ENCODE measurements at places on chromosomes 1 and 21.

- DNase-seq, result no peak
These were observed 211.5 kb upstream of the USP24 start for GRCh38 chr1:55426619-55427018.

DNA sequence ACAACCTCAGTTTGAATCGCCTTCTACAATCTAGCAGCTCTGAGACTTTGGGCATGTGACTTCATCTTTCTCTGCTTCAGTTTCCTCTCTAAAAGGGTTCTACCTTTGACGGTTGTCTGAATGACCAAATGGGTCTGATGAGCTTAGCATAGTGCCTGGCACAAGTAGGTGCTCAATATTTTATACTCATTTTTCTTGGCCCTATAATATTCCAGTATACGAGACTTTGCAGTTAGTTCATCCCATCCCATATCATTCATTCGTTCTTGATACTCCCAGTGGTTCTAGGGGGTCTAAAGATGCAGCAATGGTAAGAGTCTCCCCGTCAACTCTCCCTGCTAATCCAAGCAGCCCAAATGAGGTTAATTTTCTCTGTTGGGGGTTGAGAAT, 67.6 kb downstream of the ALPL start:
- no peak for DNase-seq

DNA sequence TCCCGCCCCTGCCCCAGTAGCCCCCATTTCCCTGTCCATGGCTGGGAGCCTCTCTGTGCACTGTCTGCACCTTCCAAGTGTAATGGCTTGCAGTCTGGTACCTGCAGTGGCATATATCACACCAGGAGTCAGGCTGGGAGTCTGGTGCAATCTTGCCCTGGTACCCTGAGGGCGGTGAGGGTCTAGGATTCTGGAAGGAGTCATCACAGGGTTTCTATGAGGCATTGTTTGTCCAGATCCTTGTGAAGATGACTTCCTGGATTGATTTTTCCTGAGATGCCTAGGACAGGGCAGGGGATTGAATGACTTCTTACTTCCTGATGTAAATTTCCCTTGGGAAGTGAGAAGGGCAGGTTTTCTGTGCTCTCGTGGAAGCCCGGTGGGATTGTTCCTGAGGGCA, 5.9 kb upstream of the PKP1 start:
- DNase-seq, result no peak

GRCh38 chr1:8747879-8748825, 69.3 kb downstream of the RERE start:
- DNase-seq, result no peak

DNA sequence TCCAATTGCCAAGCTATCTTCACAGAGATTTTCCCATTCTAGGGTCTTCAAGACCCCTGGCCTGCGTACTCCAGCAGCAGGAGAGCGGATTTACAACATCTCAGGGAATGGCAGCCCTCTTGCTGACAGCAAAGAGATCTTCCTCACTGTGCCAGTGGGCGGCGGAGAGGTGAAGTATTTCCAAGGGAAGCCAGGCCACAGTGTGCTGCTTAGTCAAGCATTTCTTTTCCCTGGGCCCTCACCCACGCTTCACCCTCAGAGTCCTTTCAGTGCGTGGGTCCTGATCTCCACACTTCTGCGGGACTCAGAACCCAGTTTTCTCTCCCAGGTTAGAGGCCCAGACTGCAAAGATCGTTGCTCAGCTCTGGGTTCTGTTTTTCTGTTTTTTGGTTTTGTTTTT, 13.1 kb downstream of the CDCA8 start:
- DNase-seq, result no peak

- no peak for DNase-seq
These were observed 213.0 kb downstream of the BRINP2 start for GRCh38 chr1:177383715-177384114.

- no peak for DNase-seq
These were observed 52.3 kb upstream of the DUSP10 start for GRCh38 chr1:221794079-221794670.

DNA sequence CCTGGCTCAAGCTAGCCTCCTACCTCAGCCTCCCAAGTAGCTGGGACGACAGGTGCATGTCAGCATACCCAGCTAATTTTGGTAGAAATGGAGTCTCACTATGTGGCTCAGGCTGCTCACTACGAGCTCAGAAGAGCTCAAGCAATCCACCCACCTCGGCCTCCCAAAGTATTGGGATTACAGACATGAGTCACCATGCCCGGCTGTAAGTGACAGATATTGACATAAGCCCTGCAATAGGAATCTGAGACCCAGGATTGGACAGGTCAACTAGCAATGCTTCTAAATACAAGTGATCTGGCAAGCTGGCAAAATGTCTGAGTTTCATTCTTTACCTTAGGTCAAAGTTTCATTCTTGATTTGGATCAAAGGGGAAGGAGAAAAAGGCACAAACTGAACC, 40.5 kb upstream of the H6PD start:
- no peak for DNase-seq

- DNase-seq, result no peak
These were observed 191.3 kb downstream of the BACH1 start for GRCh38 chr21:29490016-29490415.

- no peak for DNase-seq
These were observed 70.2 kb downstream of the TRIM11 start for GRCh38 chr1:228336308-228337030.

GRCh38 chr1:234884701-234885100, 243.9 kb downstream of the TOMM20 start:
- DNase-seq, result no peak

- no peak for DNase-seq
These were observed 28.4 kb upstream of the NFIA start for GRCh38 chr1:61053712-61054600.

DNA sequence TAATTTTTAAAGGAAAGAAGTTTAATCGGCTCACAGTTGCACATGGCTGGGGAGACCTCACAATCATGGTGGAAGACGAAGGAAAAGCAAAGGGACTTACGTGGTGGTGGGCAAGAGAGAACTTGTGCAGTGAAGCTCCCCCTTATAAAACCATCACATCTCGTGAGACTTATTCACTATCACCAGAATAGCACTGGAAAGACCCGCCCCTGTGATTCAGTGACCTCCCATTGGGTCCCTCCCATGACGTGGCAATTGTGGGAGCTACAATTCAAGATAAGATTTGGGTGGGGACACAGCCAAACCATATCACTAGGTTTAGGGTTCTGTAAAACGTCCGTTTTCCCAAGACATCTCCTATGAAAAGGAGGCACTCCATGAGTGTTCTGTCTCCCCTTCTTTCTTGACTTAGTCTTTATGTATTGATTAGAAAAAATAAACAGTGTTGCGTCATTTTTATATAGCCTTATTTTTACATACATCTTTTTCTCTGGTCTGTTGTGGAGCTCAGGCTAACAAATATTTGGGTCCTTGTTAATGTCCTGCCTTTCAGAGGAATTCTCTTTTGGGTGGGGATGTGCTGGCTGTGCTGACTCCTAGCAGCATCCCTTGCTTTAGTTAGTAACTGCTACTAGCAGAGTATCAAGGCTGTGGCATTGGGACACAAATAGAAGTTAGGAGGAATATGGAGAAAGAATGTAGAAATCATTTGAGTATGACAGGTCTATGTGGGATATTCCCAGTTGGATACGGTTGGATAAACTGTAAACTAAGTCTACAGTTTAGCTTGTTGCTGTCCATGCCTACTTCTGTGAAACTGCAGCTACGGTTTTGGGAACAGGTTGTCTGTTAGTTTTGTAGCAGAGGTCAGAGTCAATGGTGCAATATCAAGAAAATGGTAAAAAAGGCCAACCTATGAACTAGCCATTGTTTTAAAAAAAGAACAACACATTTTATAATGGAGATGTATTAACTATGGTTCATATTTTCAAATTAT, 23.5 kb downstream of the BACH1 start:
- no peak for DNase-seq

- DNase-seq, result no peak
These were observed 50.0 kb upstream of the WNT2B start for GRCh38 chr1:112458756-112459155.

DNA sequence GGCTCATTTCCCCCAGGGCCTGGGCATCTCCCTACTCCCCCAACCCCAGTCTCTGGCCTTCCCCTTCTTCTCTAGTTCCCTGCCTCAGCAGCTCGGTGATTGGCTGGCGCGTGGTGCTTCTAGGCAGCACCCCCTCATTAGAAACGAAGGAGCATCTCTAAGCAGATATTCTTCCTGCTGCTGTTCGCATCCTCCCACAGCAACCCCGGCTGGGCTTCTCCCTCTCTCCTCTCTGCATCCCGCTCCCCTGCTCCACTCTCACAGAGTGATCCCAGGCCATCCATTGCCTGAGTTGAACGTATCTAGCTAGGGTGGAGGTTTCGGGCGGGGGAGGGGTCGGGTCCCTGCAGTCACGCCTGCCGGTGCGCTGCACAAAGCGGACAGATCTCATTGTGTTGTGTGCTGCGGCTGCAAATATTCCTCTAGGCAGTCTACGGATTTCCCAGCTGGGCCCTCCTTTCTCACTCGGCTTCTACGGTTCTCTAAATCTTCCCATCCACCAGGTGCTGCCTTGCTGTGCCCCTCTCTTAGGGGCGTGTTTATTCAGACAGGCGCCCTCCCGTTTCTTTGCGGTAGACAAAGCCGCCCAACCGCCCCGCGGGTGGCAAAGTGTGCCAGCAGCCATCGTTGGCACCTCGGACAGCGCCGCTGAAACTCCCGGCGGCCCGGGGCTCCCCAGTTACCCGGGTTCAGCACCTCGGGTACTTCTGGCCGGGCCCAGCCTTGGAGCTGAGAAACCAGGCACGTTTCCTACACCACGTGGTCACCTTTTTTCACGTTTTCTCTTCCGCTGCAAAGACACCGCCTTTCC, 2.2 kb downstream of the CACNA1E start:
- peak; percentile 59 for DNase-seq

DNA sequence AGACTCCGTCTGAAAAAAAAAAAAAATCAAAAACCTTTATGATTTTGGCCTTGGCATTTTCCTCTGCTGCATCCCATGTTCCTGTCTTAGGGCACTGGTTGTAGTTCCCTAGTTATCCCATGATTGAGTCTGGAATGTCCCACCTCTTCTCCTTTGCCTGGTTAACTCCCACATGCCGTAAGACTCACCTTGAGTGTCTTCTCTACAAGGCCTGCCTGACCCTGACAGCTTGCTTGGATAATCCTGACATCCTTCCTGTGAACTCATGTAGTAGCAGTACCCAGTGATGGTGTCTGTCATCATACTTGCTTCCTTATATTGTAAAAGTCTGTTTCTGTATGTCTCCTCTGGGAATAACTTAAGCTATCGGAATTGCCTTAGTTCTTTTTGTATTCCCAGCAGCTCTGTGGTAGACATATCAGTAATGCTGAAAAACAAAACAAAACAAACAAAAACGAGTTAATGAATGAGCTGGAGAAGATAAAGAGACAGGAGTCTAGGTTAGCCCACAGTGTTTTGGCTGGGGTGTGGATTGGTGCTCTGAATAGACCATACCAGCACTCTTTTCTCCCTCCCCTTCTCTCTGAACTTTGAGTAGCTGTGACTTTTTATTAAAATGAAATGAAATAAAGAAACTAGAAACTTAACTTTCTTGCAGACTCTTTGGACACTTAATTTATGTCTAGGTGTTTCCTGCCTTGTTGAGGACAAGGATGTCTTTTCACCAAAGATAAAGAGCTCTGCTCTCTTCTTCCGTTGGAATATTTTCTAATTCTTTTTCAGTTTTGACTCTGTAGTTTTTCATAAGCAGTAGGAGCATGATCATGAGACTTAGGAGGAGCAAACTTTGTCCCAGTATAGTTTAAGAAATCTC, 15.1 kb downstream of the NEK7 start:
- DNase-seq, result no peak

DNA sequence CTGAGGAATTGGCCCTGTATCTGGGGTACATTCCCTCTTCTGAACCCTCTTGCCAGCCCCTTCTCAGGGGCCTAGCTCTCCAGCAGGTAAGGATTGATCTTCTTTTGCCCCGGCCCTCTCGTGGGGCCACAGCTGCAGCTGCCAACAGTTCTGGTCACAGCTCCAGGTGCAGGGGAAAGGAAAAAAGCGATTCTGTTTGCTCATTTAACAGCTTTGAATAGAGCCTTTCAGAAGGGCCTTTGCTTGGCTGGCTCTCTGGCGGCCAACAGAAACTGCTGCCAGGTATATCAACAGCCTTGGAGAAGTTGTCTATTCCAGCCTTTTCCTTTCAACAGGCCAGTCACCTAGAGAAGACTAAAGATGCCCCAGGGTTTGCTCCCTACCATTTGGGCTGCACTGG, 16.1 kb upstream of the FMOD start:
- DNase-seq, result peak; percentile 94

DNA sequence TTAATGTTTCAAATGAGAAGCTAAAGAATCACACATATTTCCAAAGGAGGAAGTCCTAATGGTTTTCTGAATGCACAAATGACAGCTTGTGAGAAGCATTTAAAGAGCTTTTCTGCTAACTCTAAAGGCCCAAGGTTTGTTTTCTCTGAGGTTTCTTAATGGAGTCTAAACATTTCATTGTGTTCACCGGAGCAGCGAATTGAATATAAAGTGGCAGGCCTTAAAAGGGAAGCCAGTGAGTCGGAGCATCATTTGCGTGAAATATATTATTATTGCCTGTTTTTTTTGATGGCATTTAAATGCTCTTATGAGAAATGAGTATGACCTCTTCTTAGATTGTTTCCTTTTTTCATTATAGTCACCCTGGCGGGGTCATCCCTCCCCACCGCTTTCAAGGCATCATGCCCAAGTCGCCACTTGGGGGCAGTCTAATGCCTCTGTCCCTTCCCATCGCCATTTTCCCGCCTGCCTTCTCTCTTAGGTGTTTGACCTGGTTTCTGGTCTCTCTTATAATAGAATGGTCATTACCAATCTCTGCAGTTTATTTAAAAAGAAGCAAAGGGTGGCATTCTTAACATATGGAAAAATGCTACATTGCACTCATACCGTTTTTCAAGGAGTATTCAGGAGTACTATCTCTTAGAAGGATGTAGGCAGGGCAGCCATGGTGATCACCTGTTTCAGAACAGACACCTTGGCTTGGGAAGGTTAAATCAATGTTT, 25.3 kb upstream of the OVAAL start:
- no peak for DNase-seq

- DNase-seq, result no peak
These were observed 279.1 kb upstream of the FMN2 start for GRCh38 chr1:239812580-239812979.

GRCh38 chr1:37602750-37603694, 7.3 kb upstream of the GNL2 start:
- DNase-seq, result peak; percentile 36

- DNase-seq, result no peak
These were observed 228.3 kb upstream of the ZP4 start for GRCh38 chr1:238119060-238119459.

GRCh38 chr1:32869923-32870614, 643 bp downstream of the FNDC5 start:
- DNase-seq, result no peak

GRCh38 chr1:30375156-30375555, 348.2 kb downstream of the MATN1 start:
- DNase-seq, result no peak

GRCh38 chr1:209630383-209631225, 21.6 kb downstream of the LAMB3 start:
- DNase-seq, result peak; percentile 66
